Esophagus squamous epithelium (tissue), 5 donors: ENCODE measurements at places on chromosomes 4 and X.

DNA sequence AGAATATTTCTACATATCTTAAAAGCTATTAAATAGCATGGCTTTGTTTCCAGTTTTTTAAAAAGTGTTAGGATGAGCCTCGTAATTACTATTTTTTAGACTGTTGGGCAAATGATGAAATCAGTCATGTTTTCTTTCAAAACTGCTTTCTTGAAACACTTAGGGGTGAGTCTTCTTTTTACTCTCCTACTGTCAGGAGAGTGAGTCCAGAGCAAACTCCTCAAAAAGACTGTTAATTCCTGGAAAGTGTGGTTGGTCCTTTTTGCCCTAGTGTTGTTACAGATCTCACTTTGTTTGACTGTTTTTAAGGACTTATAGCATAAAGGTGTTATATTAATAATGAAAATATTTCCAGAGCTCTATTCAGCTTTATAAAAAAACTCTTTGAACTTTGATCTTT lies 6.3 kb downstream of the GSTCD start:
- no peaks in the 10 kb centered on the region for H3K4me1 ChIP-seq
- no peak overlapping the region for H3K4me3 ChIP-seq
- H3K36me3 ChIP-seq: peaks cover 21% of the 10 kb centered on the region

DNA sequence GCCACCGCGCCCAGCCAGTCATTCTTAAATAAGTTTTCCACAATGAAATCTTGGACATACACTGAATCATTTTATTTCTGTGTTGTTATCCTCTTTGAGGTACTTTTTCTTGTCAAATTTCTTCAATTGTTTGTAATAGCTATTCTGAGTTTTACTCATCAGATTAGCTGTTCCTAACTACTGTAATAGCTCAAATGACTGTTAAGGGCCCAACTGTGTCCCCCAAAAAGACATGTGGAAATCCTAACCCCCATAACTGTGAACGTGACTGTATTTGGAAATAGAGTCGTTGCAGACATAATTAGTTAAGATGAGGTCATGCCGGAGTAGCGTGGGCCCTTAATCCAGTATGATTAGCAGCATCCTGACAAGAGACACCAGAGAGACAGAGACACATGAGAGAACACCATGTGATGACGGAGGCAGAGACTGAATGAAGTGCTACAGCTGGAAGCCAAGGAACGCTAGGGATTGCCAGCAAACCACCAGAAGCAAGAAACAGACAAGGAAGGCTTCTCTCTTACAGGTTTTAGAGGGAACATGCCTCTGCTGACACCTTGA lies 22.9 kb downstream of the ACOT9 start:
- DNase-seq: no peak
- no peaks in the 10 kb centered on the region for H3K4me1 ChIP-seq
- no peak overlapping the region for H3K27ac ChIP-seq
- H3K36me3 ChIP-seq: peaks cover 42% of the 10 kb centered on the region
- no peaks in the 10 kb centered on the region for H3K27me3 ChIP-seq

GRCh38 chr4:48603366-48604003 lies 113.4 kb downstream of the ZAR1 start:
- H3K27me3 ChIP-seq: no peaks in the 10 kb centered on the region
- no peak for DNase-seq
- no peak overlapping the region for H3K4me3 ChIP-seq
- no peaks in the 10 kb centered on the region for H3K4me1 ChIP-seq
- peaks cover 4% of the 10 kb centered on the region for H3K36me3 ChIP-seq

DNA sequence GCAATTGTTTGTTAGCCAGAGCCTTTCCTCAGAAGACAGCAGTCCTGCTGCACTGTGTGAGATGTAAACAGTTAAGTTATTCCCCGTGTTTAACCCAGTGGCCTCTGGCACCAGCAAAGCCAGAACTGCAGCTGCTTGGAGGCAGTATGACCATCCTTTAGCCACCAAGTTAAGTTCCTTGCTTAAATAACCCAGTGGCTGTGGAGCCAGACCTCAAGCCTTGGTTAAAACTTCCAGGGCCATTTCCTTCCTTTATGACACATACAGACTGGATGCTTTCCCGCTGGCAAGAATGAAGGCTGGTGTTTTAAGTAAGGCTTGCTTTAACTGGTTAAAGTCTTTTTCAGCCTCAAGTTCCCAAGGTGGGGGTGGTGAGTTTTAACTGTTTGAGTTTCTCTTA lies 379.8 kb downstream of the DCAF12L2 start:
- no peak overlapping the region for H3K27ac ChIP-seq
- H3K4me1 ChIP-seq: no peaks in the 10 kb centered on the region
- H3K4me3 ChIP-seq: no peak overlapping the region
- no peak for DNase-seq
- no peaks in the 10 kb centered on the region for H3K36me3 ChIP-seq
- no peaks in the 10 kb centered on the region for H3K27me3 ChIP-seq

GRCh38 chr4:39255871-39256270 lies 73.5 kb downstream of the WDR19 start:
- no peak overlapping the region for H3K27ac ChIP-seq
- no peak overlapping the region for H3K4me3 ChIP-seq
- DNase-seq: no peak
- no peaks in the 10 kb centered on the region for H3K36me3 ChIP-seq
- no peaks in the 10 kb centered on the region for H3K27me3 ChIP-seq
- H3K4me1 ChIP-seq: no peaks in the 10 kb centered on the region
